Thymus (tissue), 14 donors: ENCODE measurements at places on chromosomes 6 and 20. TPM values are rescaled to one million over a fixed set of nuclear protein-coding genes. Genes with fewer than 3 reads are reported as not detected.

GJA10 gene
- not detected for polyA plus RNA-seq

LAMA2 gene
- 2.4 TPM for polyA plus RNA-seq

ABHD16B gene
- polyA plus RNA-seq: 0.57 TPM

JPH2 gene
- 2.0 TPM for polyA plus RNA-seq

ZC3H12D gene
- 5.8 TPM for polyA plus RNA-seq

PDYN gene
- 1.3 TPM for polyA plus RNA-seq

DNA sequence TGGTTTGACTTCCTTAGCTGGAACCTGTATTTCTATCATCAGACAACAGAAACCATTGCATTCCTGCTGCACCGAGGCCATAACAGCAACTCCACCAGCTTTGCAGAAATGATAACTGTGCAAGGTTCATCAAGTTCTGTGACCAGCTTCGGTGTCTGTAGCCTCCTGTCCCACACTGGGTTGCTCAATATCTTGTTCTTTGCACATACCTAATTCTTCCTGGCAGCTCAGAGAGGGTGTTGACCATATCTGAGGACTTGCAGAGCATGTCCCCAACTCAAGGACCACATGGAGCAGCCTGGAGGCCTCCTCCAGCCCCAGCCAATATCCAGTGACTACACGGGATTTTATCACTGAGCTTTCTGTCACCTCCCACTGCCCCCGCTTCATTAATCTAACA, 59.3 kb upstream of the SCAF8 start:
- DNase-seq: no peak

DNA sequence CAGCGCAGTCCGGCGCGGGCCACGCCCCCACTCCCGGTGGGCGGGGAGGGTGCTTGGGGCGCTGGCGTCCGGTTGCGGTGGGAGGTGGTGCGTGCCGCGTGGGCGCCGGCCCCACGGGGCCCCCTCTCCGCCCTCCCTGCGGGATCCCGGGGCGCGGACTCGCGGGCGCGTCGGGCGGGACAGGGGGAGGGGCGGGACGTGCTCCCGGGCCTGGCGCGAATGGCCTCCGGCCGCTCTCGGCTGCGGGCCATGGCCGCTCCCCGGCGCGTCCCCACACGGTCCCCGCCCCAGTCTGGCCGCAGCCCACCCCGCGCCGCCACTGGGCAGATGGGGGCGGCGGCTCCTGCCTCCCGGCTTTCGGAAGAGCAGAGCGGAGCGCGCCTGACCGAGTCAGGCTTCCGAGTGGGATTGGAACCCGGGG, 771 bp upstream of the PPP1R3G start:
- DNase-seq: no peak

GRCh38 chr6:159005436-159005835, 5.4 kb upstream of the RSPH3 start:
- DNase-seq: no peak

GRCh38 chr20:21315138-21315537, 12.0 kb downstream of the XRN2 start:
- DNase-seq: no peak

- DNase-seq: no peak
These were observed 39.6 kb downstream of the VEGFA start for GRCh38 chr6:43809417-43810305.

- no peak for DNase-seq
These were observed 61.4 kb downstream of the CARMIL1 start for GRCh38 chr6:25340431-25341202.

DNA sequence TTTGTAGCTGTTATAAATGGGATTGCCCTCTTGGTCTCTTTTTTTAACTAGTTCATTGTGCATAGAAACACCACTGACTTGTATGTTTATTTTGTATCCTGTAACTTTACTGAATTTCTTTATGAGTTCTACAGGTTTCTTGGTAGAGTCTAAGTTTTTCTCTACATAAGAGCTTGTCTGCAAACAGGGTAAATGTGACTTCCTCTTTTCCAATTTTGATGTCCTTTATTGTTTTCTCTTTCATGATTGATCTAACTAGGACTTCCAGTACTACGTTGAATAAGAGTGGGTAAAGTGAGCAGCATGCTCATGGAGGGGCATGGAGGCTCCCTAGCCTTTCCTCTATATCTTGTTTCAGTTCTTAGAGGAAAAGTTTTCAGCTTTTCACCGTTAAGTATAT, 3.0 kb upstream of the WFDC10A start:
- no peak for DNase-seq

- no peak for DNase-seq
These were observed 12.2 kb upstream of the SLC22A7 start for GRCh38 chr6:43285832-43286231.

DNA sequence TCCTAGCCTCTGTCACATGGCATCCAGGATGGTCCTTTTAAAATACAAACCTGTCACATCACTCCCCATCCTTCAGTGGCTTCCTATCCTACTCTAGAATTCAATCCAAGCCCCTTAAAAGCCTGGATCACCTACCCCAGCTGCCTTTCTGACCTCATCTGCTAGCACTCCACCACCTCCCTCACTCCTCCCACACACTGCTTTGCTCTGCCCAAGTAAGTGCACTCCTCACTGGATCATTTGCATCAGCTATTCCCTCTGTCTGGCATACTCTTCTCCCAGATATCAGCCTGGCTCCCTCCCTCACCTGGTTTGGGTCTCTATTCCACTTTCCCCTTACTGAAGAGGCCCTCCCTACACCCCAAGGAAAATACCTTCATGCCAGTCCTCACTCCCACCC, 10.5 kb downstream of the C6orf136 start:
- DNase-seq: no peak

DNA sequence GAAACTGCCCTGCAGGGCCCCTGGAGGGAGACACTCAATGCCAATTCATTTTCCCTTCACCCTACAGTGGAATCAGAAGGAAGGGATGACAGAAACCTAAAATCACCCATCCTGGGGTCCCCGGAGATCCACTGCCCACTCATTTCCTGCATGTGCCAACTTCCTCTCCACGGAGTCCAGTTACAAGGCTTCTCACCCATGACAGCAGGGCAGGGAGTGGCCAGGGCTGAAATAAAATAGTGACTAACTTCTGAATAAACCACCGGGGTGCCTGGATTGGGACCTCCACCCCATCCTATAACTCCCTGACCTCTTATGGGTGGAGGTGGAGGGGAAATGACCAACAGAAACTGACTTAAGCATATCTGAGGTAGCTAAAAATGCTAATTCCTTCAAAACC, 362.3 kb downstream of the MAFB start:
- no peak for DNase-seq

DNA sequence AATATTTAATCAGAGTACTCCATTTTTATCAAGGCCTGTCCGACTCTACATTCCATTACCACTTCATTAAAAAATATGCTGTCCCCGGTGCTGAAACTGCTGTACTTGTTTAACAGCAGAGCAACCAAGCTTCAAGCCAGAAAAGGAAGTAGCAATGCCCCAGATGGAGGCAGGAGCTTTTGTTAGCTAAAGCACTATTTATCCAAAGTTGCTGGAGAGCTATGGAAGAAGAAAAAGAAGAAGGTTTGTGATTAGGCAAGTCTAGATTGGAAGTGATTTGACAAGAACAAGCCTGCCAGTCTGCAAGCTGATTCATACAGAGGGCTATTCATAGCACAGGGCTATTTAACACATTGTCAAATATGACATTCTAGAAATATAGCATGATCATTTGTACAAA, 160.9 kb upstream of the SPTLC3 start:
- DNase-seq: no peak

GRCh38 chr6:2684766-2685754, 65.7 kb downstream of the MYLK4 start:
- DNase-seq: no peak

GRCh38 chr6:145003145-145003544, 718.0 kb downstream of the UTRN start:
- DNase-seq: no peak

- no peak for DNase-seq
These were observed 969.6 kb upstream of the GJE1 start for GRCh38 chr6:141163107-141163506.

GRCh38 chr6:108565091-108565766, 4.5 kb downstream of the FOXO3 start:
- peak; percentile 41 for DNase-seq

DNA sequence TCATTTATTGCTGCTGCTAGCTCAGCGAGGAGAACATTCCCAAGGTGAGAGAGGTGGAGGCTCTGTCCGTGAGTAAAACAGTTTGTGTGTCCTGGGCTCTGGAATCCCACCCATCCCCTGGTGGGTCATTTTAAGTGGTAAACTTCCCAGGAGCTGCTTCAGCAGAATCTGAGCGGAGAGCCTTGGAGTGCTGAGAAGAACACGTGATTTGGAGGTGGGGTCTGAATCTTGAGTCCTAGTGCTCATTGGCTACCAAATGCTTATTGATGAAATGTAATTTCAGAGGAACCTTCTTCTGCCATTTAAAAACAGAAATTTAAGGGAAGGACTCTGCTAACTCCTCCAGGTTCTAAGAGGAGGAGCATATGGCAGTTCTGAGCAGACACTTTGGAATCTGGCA, 132.4 kb downstream of the CDH26 start:
- no peak for DNase-seq

DNA sequence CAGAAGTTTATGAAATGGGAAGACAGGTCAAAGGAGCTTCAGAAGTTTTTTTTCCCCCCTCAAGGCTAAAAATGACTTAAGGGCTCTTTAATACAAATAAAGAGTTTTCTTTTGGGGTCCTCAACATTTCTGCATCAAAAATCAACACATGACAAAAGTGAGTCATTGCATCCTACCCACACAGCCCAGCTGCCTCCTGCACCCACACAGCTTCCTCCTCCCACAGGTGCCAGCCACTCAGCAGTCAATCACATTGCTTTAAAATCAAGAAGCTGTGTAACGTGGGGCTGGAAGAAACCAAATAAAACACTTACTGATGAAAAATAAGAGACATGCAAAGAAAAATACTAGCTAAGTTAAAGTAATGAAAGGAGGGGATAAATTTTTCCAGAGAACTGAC, 68.5 kb downstream of the MAP3K5 start:
- DNase-seq: peak; percentile 19

GRCh38 chr20:46087161-46087560, 2.6 kb downstream of the NCOA5 start:
- no peak for DNase-seq

GRCh38 chr20:1094751-1095150, 23.7 kb upstream of the PSMF1 start:
- no peak for DNase-seq

GRCh38 chr6:39054577-39055142, 6.1 kb downstream of the GLP1R start:
- no peak for DNase-seq

DNA sequence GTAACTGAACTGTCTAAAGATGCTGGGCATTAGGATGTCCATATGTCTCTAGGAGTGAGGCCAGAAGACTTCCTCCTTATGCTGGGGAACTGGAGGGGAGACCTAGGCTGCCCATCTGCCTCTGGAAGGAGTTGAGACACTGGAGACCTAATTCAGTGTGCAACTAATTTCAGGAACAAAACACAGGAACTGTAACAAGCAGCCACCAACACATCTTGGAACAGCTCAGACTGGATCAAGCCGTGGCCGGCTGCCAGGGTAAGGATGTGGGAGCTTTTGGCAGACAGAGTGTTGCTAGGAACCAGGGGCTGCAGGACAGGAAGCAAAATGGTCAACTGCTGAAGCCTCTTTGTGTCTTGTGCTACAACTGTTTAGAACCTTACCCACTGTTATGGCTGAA, 16.4 kb upstream of the MAS1 start:
- no peak for DNase-seq

DNA sequence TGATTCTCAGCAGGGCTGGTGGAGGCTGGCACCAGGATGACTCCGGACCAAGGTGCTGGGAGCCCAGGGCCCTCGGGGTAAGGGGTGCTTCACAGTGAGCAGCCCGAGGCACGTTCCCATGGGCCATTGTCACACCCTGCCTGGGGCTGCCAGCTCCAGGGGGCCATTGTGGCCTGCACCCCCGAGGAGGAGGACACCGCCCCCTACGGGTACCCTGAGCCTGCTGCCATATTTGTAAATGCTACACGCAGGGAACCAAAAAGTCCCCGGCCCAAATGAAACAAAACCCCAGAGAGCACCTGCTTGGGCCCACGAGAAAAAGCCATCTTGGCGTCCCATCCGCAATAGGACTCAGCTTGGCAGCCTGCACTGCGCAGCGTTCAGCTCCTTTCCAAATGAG, 64.7 kb upstream of the GATA5 start:
- DNase-seq: no peak

DNA sequence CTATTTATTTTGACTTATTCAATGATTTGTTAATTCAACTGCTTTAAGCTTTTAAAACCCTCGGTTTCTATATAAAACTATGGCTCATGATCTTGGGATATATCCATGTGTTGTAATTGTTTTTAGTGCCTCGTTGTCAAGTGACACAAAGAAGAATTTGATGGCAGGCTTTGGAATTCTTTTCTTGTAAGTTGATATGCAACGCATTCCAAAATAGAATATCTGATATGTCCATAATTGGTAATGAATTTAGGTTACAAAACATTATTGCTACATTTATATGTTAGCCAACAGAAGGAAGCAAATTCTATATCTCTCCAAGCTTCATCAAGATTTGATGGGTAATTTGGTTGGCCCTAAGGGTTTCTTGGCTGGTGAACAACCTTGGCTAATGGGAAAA, 220.4 kb upstream of the RIMS1 start:
- DNase-seq: no peak

DNA sequence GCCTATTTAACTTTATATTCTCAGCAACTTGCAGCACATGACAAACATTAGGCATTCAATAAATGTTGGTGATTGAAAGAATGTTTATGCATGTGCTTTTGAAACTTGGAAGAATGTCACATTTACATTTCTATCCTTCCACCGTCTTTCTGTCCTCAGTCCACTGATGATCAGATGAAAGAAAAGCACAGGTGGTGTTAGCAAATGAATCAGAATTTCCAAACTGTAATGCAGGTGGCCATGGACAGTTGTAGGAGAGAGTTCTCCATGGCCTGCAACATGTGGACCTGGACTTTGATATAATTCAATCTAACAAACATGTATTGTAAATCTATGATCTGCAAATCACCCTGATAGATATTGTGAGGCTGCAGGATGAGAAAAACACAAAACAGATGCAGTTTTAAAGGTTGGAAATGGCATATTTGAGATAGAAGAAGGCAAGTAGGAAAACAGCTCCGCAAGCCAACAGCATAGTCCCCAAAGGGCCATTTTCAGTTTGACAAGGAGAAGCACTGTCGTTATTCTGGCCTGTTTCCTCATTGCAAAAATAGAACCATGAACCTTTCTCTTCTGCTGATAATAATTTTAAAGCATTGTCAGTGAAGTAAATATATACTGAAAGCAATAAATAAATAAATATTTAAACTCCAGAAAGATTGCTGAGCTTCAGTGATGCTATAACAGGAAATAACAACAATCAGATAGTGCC, 119.4 kb downstream of the AIG1 start:
- no peak for DNase-seq

- no peak for DNase-seq
These were observed 27.9 kb downstream of the TFAP2A start for GRCh38 chr6:10386756-10387654.

- no peak for DNase-seq
These were observed 1.8 kb downstream of the PCSK2 start for GRCh38 chr20:17228624-17229061.
